Stimulated activated CD8-positive, alpha-beta memory T cell treated with anti-CD3 and anti-CD28 coated beads, Interleukin-4, amount 100 ng/mL, for 1 hour (primary cell): ENCODE measurements at places on chromosomes 2 and 18.

DNA sequence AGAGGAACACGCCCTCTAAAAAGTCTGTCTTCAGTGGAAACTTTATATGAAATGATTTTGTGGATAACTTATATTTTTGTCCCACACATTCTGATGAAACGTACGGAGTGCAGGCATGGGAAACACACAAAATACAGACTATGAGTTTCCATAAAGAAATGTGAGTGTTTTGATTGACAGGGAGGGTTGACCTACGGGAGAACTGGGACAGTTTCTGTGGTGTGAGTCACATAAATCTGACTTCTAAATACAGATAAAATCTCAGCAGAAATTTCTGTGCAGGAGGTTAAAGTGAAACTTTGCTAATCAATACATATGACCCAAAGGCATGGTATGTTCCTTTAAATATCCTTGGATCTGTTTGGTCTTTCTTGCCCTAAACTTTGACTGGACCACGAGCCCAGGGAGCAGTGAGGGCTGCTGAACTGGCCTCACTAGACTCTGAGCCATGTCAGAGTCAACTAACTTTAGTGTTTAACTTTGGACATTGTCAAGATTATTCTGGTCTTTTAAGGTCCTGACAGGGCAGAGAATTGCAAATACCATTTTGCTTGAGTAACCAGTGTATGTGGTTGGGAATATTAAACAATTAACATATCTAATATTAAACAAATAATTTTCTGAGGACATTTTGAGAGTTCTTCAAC, 206.9 kb upstream of the LYPD1 start:
- no peak for DNase-seq

DNA sequence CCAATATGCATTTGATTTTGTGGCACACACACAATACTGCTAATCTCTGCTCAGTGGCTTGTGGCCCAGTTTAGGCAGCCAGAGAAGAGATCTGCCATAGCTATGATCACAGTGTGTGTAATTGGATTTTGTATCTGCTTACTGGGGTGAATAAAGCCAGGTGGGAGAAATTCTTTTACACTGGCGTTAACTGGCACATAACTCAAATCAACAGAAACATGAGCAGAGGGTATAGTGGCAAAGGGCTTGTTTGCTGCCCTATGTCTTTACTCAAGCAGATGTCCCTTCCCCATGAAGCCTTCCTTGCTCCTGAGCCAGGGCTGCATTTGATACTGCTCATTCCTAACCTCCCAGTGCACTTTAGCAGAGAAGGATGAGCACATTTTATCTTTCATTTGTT, 28.5 kb downstream of the STON1 start:
- no peak for DNase-seq

GRCh38 chr2:169301596-169302335, 60.6 kb downstream of the LRP2 start:
- DNase-seq, result no peak

DNA sequence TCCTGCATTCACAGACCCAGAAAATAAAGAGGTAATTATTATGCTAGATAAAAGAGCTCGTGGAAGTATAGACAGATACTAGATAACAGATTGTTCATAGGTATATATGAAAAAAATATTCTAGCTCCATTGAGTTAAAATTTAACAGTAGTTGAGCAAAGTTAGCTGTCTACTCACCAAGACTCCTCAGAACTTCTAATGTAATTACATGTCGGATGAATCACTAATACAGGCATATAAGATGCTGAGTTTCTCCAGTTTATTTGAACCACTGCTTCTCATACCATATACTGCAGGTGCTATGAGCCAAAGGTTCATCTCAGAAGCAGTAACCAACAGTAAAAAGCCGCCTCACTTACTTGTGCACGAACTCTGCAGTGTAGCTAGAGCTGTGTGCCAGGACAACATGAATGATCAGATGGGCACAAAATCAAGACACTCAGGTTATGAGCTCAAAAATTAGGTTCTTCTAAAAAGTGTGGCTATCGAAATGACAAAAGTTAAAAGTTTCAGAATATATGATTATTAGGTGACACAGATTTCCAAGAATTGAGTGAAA, 373.4 kb downstream of the NCKAP5 start:
- no peak for DNase-seq

- DNase-seq, result no peak
Observed at GRCh38 chr2:47203995-47204394, 48.9 kb upstream of the STPG4 start.

DNA sequence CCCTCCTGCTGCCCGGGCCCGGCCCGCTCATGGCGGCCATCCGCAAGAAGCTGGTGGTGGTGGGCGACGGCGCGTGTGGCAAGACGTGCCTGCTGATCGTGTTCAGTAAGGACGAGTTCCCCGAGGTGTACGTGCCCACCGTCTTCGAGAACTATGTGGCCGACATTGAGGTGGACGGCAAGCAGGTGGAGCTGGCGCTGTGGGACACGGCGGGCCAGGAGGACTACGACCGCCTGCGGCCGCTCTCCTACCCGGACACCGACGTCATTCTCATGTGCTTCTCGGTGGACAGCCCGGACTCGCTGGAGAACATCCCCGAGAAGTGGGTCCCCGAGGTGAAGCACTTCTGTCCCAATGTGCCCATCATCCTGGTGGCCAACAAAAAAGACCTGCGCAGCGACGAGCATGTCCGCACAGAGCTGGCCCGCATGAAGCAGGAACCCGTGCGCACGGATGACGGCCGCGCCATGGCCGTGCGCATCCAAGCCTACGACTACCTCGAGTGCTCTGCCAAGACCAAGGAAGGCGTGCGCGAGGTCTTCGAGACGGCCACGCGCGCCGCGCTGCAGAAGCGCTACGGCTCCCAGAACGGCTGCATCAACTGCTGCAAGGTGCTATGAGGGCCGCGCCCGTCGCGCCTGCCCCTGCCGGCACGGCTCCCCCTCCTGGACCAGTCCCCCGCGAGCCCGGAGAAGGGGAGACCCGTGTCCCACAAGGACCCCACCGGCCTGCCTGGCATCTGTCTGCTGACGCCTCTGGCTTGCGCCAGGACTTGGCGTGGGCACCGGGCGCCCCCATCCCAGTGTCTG, 767 bp downstream of the RHOB start:
- peak; percentile 16 for DNase-seq

GRCh38 chr2:123518367-123518766, 506.7 kb upstream of the CNTNAP5 start:
- no peak for DNase-seq
